ENCODE measurements at places on chromosomes 5 and 9. TPM values are rescaled to one million over a fixed set of nuclear protein-coding genes. Genes with fewer than 3 reads are reported as not detected.

The TAF1L gene
- not detected for total RNA-seq

The PCDH1 gene
- 2.2 TPM for total RNA-seq

The PPIC gene
- 17.8 TPM for total RNA-seq

The LRRC70 gene
- total RNA-seq, result 0.11 TPM

The TXNDC8 gene
- total RNA-seq, result not detected

The KIF4B gene
- not detected for total RNA-seq

The CCT5 gene
- total RNA-seq, result 499 TPM

The SPINK13 gene
- not detected for total RNA-seq

The GPRIN1 gene
- 8.1 TPM for total RNA-seq
